ENCODE measurements at places on chromosomes 6 and 20. TPM values are rescaled to one million over a fixed set of nuclear protein-coding genes. Genes with fewer than 3 reads are reported as not detected.

EPPIN gene
- not detected for total RNA-seq

DUSP22 gene
- 29.7 TPM for total RNA-seq

DNA sequence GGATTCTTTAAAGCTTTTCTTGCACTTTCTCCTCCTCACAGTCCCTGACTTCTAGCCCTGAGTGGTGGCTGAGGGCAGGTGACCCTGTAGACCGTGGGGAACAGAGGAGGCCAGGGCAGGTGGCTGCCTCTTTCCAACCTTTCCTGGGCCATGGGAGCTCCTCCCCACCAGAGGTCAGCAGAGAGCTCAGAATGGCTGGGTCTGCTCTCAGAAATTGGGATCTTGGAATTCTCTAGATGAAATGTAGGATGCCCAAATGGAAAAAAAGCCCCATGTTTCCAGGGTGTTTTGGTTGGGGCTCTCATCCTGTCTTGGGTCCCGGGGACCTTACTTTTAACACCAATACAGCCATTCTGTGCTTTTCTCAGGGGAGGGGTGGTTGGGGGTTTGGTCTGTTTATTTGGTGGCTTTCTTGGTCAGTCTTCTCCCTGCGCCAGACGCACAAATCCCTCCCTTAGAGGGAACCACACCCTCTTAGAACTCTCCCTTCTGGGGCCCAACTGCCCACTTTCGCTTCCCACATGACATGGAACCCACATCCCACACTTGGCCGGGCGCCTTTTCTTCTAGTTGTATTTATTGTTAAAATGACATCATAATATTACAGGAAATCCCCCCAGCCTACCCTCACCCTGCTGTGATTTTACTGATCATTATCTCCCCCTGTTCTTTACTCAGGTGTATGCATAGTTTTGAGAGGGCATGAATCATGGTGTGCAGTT, 17.9 kb downstream of the GNAS start:
- peaks cover 14% of the 10 kb centered on the region for H3K4me1 ChIP-seq
- H3K36me3 ChIP-seq = no peaks in the 10 kb centered on the region
- H3K4me3 ChIP-seq = no peak overlapping the region

SLC17A3 gene
- total RNA-seq = not detected

- H3K27me3 ChIP-seq = no peaks in the 10 kb centered on the region
- no peak for DNase-seq
- H3K4me3 ChIP-seq = no peak overlapping the region
- H3K27ac ChIP-seq = peak overlapping the region; percentile 94
- peaks cover 56% of the 10 kb centered on the region for H3K4me1 ChIP-seq
- peaks cover 2% of the 10 kb centered on the region for H3K36me3 ChIP-seq
These were observed 64.0 kb downstream of the JAG1 start for GRCh38 chr20:10609770-10610169.

DNA sequence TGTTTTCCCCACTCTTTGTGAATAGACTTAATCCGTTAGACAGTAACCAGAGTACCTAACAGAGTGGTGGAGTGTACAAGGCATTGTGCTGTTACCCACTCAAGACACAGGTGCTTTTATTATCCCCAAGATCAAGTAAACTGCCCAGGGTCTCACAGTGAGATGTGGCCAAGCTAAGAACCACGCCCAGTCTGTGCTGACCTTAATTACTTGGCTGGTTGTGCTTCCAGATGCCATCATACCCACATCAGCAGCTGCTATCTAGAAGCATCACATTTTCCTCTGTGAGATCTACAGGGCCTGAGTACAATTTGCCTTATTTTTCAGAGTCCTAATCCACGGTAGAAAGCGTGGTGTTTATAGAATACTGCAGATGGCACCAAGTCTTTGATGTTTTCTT, 70.3 kb downstream of the GFRA4 start:
- H3K36me3 ChIP-seq = peaks cover 33% of the 10 kb centered on the region
- no peak overlapping the region for H3K4me3 ChIP-seq
- no peak for DNase-seq
- H3K4me1 ChIP-seq = no peaks in the 10 kb centered on the region
- no peak overlapping the region for H3K27ac ChIP-seq
- no peaks in the 10 kb centered on the region for H3K27me3 ChIP-seq

DNA sequence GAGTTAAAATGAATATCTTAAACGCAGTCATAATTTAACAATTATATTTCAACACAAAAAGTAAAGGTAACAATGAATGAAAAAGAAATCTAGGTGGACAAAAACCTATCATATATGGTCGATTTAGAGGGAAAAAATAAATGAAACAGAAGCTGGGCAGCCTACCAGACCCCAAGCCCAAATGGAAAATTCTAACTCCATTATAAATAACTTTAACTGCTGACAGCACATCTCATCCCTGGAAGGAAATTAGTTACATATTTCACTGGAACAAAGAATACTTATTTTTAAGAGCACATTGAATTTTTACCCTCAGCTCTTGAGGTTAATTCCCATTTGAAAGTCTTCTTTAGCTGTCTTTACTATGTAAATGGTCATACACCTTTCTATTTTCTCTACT, 39.1 kb downstream of the COL12A1 start:
- H3K4me1 ChIP-seq = peaks cover 89% of the 10 kb centered on the region
- H3K27me3 ChIP-seq = no peaks in the 10 kb centered on the region
- peak overlapping the region; percentile 78 for H3K27ac ChIP-seq
- DNase-seq = no peak
- H3K4me3 ChIP-seq = no peak overlapping the region

DNA sequence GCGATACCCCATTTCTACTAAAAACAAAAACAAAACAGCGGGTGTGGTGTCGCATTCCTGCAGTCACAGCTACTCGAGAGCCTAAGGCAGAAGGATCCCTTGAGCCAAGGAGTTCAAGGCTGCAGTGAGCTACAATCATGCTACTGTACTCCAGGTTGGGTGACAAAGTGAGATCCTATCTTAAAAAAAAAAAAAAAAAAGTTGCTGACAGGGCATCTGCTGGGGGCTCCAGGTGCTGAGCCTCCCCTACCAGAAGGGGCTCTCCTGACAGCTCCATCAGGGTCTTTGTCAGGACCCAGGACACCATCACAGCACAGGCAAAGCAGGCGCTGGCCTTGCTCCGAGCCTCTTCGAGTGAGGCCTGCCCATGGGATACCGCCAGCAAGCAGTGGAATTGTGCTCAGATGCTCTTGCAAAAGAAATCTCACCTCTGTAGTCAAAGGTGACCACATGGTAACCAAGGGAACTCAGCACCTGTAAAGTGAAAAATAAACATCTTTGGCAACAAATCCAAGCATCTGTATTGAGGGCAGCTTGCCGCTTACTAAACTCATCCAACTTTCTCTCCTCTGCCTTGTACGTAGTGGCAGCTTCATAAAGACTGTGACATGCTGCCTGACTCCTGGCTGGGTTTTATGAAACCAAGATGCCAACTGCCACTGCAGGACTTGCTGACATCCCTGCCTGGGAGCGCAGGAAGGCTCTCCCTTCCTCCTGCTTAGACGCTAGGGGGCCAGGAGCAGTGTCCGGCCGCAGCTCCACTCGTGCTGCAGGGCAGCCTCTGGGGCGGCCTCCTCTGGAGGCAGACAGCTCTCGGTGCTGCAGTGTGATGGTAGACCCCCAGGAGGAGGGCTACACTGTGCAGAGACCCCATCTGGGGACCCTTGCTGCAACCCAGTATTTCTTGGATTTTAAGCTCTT, 66.9 kb downstream of the PYGB start:
- no peaks in the 10 kb centered on the region for H3K27me3 ChIP-seq
- peaks cover 31% of the 10 kb centered on the region for H3K4me1 ChIP-seq
- DNase-seq = no peak
- peaks cover 1% of the 10 kb centered on the region for H3K36me3 ChIP-seq
- H3K27ac ChIP-seq = no peak overlapping the region

DNA sequence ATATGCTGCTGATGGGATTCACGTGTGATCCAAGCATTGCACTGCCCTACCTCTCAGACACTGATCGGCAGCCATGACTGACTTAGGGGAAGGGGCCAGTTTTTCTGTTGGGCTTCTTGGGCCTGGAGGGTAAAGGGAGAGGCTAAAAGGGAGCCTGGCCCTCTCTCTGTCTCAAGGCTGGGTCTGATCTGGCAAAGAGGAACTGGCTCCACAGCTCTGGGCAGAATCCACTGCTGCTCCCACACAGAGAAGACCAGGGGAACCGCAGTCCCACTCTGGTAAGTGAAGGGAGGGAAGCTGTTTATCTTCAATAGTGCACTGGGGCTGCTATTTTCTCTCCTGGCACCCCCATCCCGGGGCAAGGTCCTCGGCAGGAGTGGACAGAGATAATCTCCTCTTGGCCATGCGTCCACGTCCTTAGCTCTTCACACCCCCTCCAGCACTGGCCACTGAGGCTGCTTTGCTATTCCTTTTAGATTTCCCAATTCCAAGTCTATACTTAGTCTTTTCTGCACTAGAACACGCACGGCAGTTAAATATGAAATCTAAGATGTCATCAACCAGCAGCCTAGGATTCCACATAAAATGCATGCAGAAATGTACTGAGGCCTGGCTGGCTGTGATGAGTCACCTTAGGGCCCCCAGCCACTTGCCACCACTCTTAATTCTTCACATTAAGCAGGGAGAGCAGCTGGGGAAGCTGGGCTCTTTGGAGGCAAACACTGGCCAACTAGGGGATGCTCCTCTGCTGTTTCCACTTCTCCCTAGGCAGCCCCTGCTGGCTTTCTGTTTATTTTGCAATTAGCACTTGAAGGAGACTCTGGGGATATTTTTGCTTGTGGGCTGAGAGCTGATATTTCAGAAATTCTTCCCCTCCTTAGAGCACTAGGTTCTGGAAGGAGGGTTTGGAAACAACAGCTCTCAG, 87.8 kb upstream of the ARMC2 start:
- peak overlapping the region; percentile 33 for H3K27ac ChIP-seq
- peak; percentile 81 for DNase-seq
- H3K4me3 ChIP-seq = no peak overlapping the region
- no peaks in the 10 kb centered on the region for H3K36me3 ChIP-seq
- H3K27me3 ChIP-seq = peaks cover 18% of the 10 kb centered on the region

DNA sequence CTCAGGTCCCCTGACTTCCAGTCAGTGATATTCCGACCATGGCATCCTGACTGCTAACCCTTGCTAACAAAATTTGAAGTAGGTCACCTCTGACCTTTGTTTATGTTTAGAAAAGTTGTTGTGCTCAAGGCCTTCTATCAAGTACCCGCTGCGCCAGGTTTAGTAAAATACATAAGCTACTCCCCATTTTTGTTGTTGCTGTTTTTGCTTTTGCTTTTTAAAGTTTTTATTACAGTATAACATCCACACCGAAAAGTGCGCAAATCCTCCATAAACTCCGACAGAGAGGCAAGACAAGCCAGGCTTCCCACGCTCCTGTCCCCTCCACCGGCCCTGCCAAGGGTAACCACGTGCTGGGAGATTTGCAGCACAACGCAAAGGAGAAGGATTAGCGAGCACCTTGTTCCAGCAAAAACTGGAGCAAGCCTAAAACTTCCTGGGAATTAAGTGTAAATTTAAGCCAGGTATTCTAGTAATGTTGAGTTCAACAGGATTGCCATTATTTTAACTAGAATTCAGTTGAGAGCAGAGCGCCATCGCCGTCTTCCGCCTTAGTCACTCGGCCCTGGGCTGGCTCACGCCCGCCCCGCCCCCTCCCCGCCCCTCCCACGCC, 17.8 kb upstream of the HMGN4 start:
- H3K4me1 ChIP-seq = peaks cover 22% of the 10 kb centered on the region
- H3K4me3 ChIP-seq = peak overlapping the region; percentile 74
- DNase-seq = no peak
- H3K36me3 ChIP-seq = no peaks in the 10 kb centered on the region
- H3K27me3 ChIP-seq = no peaks in the 10 kb centered on the region

DNA sequence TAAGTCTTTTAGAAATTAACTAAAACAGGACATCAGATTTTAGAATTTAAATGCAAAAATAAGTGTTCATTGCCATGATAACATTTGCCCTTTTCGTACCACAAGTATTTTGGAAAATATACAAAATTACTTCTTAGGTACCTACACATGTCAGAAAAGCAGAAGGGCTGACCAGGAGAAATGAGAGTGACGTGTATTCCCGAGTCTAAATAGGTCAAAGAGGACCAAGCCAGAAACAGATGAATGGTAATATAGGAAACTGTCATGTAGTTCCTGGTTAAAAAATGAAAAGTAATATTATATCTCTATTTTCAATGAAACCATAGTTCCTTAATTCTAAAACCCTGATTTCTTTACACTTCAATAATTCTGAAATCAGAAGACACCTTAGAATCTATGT, 126.2 kb downstream of the IPCEF1 start:
- H3K36me3 ChIP-seq = no peaks in the 10 kb centered on the region
- H3K4me1 ChIP-seq = peaks cover 16% of the 10 kb centered on the region
- no peak overlapping the region for H3K27ac ChIP-seq
- no peak overlapping the region for H3K4me3 ChIP-seq

DNA sequence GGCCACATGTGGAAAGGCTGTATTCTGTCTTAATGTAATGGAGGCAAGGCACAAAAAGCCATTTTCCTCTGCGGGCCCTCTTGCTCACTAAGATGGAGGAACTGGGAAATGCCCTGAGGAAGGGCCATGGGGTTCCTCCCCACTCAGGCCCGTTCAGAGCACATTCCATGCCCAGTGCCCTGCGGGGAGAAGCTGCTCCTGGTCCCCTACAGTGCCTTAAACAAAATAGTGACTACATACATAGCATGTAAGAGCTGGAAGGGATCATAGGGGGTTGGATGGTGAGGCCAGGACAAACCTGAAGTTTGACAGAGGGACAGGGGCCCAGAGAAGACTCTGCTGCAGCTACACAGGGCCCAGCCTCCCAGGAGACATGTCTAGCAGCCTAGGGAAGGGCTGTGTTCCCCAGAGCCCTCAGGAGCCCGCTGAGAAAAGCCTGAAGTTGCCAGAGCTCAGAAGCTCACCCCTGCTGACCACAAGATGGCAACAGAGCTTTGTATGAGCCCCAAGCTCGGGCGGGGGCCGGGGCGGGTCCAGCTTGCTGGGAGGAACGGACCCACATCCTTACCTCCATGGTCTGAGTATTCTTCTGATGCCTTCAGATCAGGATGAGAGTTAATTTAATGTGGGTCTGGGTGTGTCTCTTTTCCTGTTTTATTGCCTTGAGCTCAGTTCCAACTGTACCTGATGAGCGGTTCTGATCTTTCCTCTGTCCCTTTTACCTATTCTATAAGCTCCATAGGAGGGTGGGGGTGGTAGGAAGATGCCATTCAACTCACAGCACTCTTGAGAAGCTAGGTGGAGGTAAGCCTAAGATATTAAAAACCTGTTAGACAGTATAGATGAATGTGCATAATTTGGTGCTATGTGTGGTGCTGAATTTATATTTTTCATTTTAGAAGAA, 242.9 kb downstream of the CDC5L start:
- no peak overlapping the region for H3K27ac ChIP-seq
- DNase-seq = no peak
- H3K36me3 ChIP-seq = no peaks in the 10 kb centered on the region
- no peaks in the 10 kb centered on the region for H3K27me3 ChIP-seq

GRCh38 chr6:23608931-23609435, 517.0 kb upstream of the NRSN1 start:
- H3K27me3 ChIP-seq = peaks cover 2% of the 10 kb centered on the region
- H3K4me1 ChIP-seq = peaks cover 6% of the 10 kb centered on the region
- H3K4me3 ChIP-seq = no peak overlapping the region
- DNase-seq = no peak
- no peak overlapping the region for H3K27ac ChIP-seq

- peak overlapping the region; percentile 66 for H3K4me3 ChIP-seq
- peaks cover 30% of the 10 kb centered on the region for H3K4me1 ChIP-seq
- H3K27ac ChIP-seq = peak overlapping the region; percentile 99
- H3K27me3 ChIP-seq = peaks cover 6% of the 10 kb centered on the region
- H3K36me3 ChIP-seq = no peaks in the 10 kb centered on the region
These were observed 49.4 kb downstream of the IYD start for GRCh38 chr6:150417899-150418826.

MYLK2 gene
- 0.10 TPM for total RNA-seq

Measured in osteocyte (in vitro differentiated cells).